CD8-positive, alpha-beta memory T cell (primary cell): ENCODE measurements at places on chromosomes 16 and 17. TPM values are rescaled to one million over a fixed set of nuclear protein-coding genes. Genes with fewer than 3 reads are reported as not detected.

DNA sequence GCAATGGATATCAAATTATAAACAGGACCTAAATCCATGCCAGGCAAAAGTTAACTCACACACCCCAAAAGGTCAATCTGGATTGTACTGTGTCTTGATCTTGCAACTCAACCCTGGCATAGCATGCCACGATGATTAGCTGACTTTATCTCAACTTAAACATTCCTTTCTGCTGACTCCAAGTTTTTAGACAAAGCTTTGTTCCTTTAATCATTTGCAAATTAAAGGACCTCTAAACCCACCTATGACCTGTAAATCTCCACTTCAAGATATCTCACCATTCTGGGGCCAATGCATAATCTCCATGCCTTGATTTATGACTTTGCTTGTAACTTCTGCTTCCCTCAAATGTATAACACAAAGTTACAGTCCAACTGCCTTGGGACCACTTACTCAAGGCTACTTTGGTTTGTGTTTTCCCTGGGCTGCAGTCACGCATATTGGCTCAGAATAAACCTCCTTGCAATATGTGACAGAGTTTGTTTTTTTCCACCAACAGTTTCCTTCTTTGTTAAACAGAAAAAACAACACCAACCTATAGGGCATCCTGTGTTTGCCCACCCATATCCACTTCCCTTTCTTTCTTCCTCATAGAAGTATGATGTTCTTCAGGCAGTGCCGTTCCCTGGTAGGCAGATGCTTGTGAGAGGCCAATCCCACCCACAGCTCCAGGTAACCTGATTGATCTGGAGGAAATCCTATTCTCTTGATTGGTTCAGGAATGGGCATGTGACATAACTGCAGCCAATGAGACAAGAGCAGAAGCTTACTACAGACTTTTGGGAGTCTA lies 390.6 kb upstream of the ERCC4 start:
- DNase-seq = no peak

The PDILT gene
- not detected for total RNA-seq

- DNase-seq = peak; percentile 79
Observed at GRCh38 chr17:62724398-62725146, 83.5 kb downstream of the MARCHF10 start.

The TPSAB1 gene
- not detected for total RNA-seq

- DNase-seq = no peak
Observed at GRCh38 chr17:72432143-72432621, 311.4 kb downstream of the SOX9 start.

DNA sequence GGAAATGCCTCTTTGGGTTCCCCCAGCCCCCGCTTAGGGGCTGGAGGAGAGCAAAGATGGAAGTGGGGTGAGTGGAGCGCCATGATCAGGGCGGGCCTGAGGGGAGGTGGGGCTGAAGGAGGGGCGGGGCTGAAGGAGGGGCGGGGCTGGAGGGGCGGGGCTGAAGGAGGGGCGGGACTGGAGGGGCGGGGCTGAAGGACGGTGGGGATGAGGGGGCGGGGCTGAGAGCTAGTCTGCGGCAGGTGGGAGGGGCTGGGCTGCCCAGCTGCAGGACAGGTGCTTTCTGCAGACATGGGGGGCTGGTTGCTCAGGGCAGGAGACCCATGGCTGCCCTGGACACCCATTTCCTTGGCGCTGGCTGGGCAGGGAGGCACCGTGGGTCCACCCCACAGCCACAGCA lies 39.1 kb upstream of the PABPN1L start:
- no peak for DNase-seq

DNA sequence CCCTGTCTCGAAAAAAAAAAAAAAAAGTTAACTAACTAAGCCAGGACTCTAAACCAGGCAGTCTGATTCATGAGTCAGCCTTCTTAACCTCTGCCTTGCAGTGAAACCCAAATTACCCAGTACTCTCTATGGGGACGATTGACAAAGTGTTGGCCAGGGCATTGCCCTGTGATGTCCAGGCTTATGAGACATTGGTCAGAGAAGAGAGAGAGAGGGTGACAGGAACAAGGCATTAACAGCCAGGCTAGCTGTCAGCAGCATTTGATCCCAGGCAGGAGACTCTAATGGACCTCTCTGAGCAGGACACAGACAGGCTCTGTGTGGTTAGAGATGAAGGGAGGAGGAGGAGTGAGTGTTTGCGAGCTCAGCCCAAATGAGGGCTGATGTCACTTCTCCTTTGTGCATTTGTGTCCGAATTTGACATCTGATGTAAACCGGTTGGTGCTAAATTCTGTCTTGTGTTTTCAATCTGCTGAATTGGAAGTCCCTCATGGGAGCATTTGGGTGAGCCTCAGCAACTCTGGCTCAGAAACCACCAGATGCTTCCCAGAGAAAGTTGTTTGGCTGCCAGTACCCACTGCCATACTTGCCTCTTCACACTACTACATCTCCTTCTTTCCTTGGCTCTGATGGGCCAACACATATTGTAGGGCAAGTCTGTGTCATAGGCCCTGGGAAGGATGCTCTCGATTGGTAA lies 4.3 kb upstream of the MYL4 start:
- no peak for DNase-seq

DNA sequence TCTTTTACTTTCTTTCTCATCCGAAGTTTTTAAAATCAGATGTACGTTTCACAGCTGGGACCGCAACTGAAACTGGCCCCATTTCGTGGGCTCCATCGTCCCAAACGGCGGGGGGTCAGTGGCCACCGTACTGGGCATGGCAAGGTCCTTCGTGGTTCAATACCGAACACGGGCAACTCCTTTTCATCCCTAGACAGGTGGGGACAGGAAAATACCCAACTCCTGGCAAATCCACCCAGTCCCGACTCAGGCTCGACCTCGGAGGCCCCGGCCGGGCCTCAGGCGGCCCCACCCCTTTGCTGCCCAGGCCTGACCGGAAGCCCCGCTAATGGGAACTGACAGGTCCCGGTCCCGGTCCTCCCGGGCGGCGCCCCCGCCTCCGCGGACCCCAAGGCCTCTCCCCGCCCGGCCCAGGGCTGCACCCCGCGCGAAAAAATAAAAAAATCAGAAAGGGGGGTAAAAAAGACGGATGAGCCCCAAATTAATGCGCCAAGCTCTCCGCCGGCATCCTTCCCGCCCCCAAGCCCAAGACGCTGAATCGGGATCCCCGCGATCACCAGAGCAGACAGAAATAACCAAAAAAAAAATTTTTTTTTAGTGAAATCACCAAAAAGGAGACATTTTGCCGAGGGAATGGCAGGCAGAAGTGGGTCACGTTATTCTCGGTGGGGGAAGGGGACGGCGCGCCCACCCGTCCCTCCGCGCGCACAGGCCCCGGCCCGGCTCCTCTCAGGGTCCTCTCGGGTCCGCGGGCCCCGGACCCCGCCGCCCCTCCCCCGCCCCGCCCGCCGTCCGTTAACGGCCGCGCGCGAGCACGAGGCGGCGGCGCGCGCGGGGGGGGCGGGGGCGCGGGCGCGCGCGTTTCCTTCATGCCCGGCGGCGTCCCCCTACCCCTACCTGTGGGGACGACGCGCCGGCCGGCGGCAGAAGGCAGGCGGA lies 562 bp downstream of the ZC3H7A start:
- peak; percentile 13 for DNase-seq

DNA sequence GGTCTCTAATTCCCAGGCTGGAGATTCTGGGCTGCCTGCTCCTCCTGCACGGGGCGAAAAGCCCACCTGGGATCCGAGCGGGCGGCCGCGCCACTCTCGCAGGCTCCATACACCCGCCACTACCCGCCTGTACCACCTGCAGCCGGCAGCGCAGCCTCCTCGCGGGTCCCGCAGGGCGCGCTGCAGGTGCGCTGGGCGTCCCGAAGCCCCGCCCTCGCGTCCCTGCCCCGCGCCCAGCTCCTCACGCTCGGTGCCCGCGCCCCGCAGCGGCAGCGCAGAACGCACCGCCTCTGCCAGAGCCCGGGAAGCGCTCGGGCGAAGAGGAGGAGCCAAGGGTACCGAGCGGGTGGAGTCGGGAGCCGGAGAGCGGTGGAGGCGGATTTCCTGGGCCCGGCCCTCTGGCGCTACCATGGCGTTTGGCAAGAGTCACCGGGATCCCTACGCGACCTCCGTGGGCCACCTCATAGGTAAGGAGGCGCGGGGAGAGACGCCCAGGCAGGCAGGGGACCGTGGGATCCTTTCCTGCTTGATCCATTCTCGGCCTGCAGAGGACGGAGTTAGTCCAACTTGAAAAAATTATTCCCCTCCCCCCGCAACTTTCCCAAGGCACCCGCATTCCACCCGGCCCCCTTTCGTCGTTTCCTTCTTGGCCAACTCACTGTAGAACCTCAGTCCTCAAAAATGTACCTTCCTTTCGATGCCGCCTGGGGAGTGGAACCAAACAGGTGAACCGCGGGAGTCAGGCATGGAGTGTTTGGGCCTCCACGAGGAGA lies at the start of gene TOM1L1:
Gene TOM1L1, plus strand, starts transcription at position 396 of the 773 bp plus-strand sequence. Its CDS starts 14 bp downstream, at position 410.
- no peak for DNase-seq

DNA sequence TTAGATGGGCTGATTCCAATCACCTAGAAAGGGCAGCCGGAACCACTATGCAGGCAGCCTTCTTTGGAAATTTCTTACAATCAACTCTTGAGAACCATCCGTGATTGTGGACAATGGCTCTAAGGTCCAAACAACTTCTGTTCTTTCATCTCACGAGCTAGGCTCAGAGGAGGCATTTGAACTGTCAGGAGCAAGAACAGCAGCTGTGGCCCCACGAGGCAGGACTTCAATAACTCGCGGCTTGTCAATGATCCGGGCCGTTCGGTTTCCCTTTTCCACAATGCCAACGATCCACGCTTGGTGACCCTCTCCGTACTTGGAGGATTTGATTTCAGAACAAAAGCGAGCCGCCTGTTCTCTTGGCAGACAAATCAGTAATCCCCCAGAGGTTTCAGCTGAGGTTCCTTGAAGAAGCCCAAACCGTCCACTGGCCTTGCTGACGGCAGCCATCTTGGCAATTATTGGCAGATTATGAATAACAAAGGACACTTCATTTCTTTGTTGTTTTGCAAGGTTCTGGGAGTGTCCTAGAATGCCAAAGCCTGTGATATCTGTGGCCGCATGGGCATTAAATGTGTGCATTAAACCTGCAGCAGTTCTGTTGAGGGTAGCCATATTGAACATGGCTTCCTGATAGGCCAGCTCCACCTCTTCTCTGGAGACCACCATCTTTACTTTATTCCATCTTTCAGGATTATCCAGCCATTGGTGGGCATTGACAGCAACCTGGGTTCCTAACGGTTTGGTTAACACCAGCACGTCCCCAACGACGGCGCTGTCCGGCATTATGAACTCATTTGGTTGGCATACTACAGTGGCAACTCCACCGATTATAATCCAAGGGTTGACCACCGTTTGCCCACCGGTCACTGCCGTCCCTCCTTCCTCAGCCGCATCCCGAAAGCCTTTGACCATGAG lies 1.2 kb downstream of the SEPHS2 start:
- DNase-seq = no peak

The B4GALNT2 gene
- not detected for total RNA-seq

The TNFRSF17 gene
- not detected for total RNA-seq

DNA sequence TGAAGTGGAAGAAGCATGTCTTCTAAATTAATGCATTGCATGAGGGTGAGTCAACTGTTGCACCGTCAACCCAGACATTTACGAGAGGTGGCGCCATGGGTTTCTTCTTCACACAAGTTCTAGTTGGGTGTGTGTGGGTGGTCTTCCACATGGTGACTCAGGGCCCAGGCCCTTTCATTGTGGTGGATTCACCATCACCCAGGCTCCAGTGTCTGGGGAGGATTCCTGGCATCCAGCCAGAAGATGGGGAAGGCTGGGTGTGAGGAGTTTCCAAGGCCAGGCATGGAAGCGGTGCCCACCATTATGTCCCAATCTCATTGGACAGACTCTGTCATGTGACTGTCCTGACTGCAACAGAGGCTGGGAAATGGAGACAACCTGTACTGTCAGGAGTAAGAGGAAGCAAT lies 21.4 kb upstream of the JPH3 start:
- no peak for DNase-seq

DNA sequence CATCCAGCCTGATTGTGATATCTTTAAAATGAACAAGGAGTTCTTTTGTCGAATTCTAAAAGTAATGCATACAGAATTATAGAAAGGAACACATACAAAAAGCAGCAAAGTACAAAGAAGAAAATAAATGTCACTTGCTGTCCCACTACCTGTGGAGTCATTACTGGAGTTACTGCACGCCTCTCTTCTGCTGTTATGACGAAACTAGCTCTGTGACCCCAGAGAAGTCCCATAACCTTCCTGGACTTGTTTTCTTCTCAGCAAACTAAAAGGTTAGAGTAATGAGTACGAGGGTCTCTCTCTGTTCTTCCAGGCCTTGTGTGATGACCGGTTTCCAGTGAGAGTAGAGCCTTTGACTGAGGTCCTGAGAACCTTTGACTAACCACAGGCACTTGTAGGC lies 26.9 kb downstream of the BANP start:
- no peak for DNase-seq

DNA sequence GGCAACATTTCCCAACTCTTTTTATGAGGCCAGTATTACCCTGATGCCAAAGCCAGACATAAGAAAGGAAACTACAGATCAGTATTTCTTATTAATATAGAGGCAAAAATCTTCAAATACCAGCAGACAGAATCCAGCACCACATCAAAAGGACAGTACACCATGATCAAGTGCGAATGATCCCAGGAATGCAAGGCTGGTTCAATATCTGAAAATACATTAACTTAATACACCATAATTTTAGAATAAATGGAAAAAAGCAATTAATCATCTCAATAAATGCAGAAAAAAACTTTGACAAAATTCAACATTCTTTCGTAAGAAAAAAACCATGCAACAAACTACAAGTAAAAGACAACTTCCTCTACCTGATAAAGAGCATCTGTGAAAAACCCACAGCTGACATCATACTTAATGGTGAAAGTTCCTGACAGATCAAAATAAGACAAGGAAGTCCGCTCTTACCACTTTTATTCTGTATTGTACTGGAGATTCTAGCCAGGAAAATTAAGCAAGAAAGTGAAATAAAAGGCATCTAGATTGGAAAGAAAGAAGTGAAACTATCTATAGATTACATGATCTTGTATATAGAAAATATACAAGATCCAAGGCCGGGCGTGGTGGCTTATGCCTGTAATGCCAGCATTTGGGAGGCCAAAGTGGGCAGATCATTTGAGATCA lies 26.4 kb upstream of the MAPK3 start:
- no peak for DNase-seq

- DNase-seq = no peak
Observed at GRCh38 chr16:85903559-85903958, 4.6 kb downstream of the IRF8 start.

DNA sequence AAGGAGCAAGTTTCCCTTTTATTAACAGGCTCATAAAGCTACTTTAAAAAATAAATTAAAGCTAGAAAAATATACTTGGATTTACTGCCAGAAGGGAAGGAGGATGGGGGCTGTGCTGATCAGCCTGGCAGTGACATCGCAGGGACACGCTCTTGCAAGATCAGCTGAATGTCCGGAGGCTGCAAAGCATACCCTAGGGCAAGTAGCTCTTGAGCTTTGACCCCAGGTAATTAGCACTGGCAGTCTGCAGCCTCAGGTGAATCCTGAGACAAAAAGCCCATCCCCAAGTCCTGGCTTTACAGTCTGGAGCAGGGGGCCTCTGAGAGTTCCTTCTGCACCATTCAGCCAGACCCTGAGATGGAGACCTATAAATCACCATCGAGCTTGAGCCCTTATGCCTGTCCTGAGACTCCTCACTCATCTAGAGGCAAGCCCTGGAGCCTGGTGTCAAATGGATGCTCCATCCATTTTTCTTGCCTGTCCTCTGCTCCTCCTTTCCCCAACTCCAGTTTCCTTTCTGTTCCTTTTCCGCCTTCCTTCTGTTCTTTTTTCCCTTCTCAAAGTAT lies 131.7 kb downstream of the TMEM114 start:
- no peak for DNase-seq

The FOXN1 gene
- total RNA-seq = not detected

The SEPTIN12 gene
- not detected for total RNA-seq
